ENCODE measurements at places on chromosomes 5 and 9. TPM values are rescaled to one million over a fixed set of nuclear protein-coding genes. Genes with fewer than 3 reads are reported as not detected.
A peak's percentile ranks its signal among the peaks of the same experiment; 100 is the strongest.

DNA sequence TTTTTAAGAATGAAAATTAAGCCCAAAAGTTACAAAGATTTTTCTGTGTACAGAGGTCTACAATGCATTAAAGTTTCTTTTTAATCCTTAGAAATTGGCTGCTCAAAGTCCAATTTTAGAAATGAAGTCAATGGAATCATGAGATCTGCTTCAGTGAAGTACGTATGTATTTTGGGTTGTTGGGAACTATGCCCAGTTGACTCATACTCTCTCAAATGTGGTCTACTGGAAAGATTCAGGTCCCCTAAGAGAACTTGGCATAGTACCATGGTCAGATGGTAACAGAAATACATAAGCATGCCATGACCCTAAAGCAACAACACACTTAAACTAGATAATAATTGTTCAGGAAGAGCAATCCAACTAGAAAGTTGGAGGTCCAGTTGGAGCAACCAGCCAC lies 23.0 kb downstream of the FBLL1 start:
- H3K27ac ChIP-seq, result no peak overlapping the region
- H3K36me3 ChIP-seq, result no peaks in the 10 kb centered on the region
- H3K4me1 ChIP-seq, result no peaks in the 10 kb centered on the region

OGN gene
- total RNA-seq, result 32.5 TPM

GRCh38 chr9:133273819-133274218 lies 1.2 kb downstream of the ABO start:
- H3K27ac ChIP-seq, result no peak overlapping the region
- no peaks in the 10 kb centered on the region for H3K27me3 ChIP-seq
- peak overlapping the region; percentile 56 for H3K4me3 ChIP-seq
- H3K4me1 ChIP-seq, result no peaks in the 10 kb centered on the region
- DNase-seq, result no peak

- no peak overlapping the region for H3K27ac ChIP-seq
- H3K27me3 ChIP-seq, result no peaks in the 10 kb centered on the region
- no peak overlapping the region for H3K4me3 ChIP-seq
- H3K36me3 ChIP-seq, result no peaks in the 10 kb centered on the region
Measured at GRCh38 chr5:72380492-72381274, 60.5 kb downstream of the PTCD2 start.

DNA sequence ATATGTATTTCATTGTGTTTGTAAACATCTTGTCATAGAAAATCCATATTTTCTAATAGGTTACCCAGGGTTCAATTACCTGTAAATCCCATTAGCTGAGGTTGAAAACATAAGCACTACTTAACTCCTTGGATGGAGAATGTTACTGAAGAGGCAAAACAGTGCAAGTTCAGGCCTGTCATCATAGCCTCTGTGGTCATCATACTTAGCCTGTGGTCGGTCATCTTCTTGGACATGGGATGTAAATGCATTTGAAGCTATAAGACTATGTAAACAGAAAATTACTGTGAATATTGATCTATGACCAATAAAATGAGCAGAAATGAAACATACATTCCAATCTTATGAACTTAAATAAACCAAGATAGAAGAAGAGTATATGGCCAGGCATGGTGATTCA lies 164.7 kb downstream of the CHSY3 start:
- no peak for DNase-seq
- no peak overlapping the region for H3K27ac ChIP-seq
- no peaks in the 10 kb centered on the region for H3K27me3 ChIP-seq
- H3K36me3 ChIP-seq, result no peaks in the 10 kb centered on the region
- no peak overlapping the region for H3K4me3 ChIP-seq

RLN1 gene
- total RNA-seq, result not detected

- H3K27ac ChIP-seq, result peak overlapping the region; percentile 91
- no peak for DNase-seq
- H3K36me3 ChIP-seq, result no peaks in the 10 kb centered on the region
- peaks cover 17% of the 10 kb centered on the region for H3K4me1 ChIP-seq
Measured at GRCh38 chr5:52801329-52801728, 13.6 kb downstream of the ITGA1 start.

GRCh38 chr5:171676286-171676944 lies 109.2 kb upstream of the SMIM23 start:
- no peaks in the 10 kb centered on the region for H3K4me1 ChIP-seq
- no peaks in the 10 kb centered on the region for H3K36me3 ChIP-seq
- H3K27me3 ChIP-seq, result no peaks in the 10 kb centered on the region
- H3K27ac ChIP-seq, result no peak overlapping the region

DNA sequence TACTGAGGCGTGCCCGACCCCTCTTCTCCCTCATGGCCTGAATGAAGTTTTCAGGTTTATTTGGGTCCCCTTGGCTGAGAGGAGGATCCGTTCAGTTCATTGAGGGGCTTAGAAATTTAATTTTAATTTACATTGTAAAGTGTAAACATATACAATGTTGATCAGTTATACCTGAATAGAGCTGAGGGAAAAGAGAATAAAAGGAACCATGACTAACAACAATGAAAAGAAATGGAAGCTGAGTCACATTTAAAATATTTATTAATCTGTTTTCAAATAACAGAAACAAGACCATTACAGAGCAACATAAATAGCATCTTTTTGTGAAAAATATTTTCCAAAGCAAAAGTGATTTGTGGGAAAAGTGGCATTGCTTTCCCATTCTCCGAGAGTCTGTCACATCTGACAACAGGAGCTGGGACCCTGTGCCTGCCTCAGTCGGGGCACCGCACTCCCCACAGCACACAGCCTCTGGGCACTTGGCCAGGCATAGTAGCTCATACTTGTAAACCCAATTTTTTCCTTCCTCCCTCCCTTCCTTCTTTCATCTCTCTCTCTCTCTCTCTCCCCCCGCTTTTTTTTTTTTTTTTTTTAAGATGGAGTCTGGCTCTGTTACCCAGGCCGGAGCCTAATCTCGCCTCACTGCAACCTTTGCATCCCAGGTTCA lies 28.7 kb downstream of the PROP1 start:
- H3K27ac ChIP-seq, result no peak overlapping the region
- DNase-seq, result no peak
- no peaks in the 10 kb centered on the region for H3K4me1 ChIP-seq
- H3K36me3 ChIP-seq, result no peaks in the 10 kb centered on the region

DNA sequence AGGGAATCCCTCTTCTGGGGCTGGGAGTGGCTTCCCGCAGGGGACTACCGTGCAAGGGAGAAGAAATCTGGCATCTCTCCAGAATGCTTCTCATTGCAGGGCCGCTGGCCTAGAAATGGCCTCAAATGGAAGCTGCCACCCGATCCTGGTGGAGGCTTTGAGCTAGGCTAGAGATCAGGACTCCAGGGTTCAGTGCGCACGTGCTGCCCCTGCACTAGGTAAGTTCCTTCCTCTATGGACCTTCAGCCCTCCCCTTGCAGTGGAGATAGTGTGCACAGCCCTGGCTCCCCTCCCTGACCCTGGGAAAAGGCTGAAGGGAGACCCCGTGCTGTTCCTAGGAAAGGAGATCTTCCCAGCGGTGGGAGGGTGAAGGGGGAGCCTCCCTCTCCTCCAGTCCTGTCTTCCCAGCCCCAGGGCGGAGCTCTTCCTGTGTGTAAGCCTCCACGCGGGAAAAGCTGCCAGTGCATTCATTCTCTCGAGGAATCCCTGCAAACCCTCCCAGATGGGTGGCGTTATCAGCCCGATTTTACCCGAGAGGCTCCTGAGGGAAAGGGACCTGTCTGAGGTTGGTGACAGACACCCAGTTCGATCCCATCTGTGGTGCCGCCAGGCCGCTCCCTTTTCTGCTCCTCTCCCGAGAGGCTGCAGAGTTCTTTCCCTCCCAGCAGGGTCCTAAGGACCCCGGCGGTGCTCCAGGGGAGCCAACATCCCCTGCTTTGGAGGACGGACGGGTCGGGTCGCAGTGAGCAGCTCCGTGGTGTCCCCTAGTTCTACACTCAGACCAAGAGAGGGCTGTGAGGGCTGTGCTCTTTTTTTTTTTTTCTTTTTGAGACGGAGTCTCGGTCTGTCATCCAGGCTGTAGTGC lies 1.4 kb upstream of the CERCAM start:
- H3K36me3 ChIP-seq, result no peaks in the 10 kb centered on the region
- peaks cover 6% of the 10 kb centered on the region for H3K4me1 ChIP-seq
- H3K27me3 ChIP-seq, result peaks cover 3% of the 10 kb centered on the region
- peak overlapping the region; percentile 94 for H3K4me3 ChIP-seq
- peak overlapping the region; percentile 78 for H3K27ac ChIP-seq

- H3K27ac ChIP-seq, result no peak overlapping the region
- H3K4me3 ChIP-seq, result no peak overlapping the region
- peaks cover 3% of the 10 kb centered on the region for H3K4me1 ChIP-seq
- H3K27me3 ChIP-seq, result no peaks in the 10 kb centered on the region
Measured at GRCh38 chr9:133951265-133951664, 40.9 kb downstream of the VAV2 start.

HSPB3 gene
- not detected for total RNA-seq

- no peaks in the 10 kb centered on the region for H3K4me1 ChIP-seq
- no peak overlapping the region for H3K27ac ChIP-seq
- no peak for DNase-seq
- no peaks in the 10 kb centered on the region for H3K27me3 ChIP-seq
- no peak overlapping the region for H3K4me3 ChIP-seq
- H3K36me3 ChIP-seq, result no peaks in the 10 kb centered on the region
Measured at GRCh38 chr5:145787001-145787400, 48.1 kb downstream of the PRELID2 start.

GRCh38 chr9:16044579-16044881 lies 491.7 kb downstream of the CCDC171 start:
- no peak overlapping the region for H3K27ac ChIP-seq
- no peaks in the 10 kb centered on the region for H3K27me3 ChIP-seq
- H3K36me3 ChIP-seq, result no peaks in the 10 kb centered on the region
- no peak for DNase-seq
- H3K4me1 ChIP-seq, result no peaks in the 10 kb centered on the region

DNA sequence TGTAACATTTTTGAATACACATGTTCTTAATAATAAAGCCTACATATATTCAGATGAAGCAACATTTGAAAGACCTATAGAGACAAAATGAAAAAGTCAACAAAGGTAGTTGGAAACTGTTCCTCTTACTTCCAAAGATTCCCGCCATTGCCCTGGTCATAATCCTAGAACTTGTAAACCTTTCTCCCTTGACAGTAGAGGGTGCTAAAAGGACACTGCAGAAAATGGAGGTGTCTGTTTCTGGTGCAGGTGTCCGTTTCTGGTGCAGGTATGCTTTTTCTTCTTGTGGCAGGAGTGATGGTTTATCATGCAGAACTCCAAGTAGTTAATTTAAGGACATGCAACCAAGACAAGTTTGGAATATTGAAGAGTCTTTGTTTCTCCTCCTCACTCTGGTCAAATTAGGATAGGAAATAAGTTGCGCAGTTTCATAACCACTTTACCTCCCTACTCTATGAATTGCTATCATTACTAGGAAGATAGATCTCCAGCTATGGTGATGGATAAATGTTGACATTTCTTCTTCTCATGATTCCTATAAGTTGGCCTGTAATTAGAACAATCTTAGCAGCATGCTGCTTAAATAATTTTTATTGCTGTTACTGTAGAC lies 56.0 kb upstream of the FAM174A start:
- no peak overlapping the region for H3K27ac ChIP-seq
- DNase-seq, result no peak
- H3K4me3 ChIP-seq, result no peak overlapping the region
- H3K4me1 ChIP-seq, result no peaks in the 10 kb centered on the region
- no peaks in the 10 kb centered on the region for H3K36me3 ChIP-seq

- H3K36me3 ChIP-seq, result no peaks in the 10 kb centered on the region
- H3K27ac ChIP-seq, result peak overlapping the region; percentile 87
- DNase-seq, result peak; percentile 74
- H3K4me3 ChIP-seq, result peak overlapping the region; percentile 20
Measured at GRCh38 chr5:14440582-14441431, 140.8 kb upstream of the OTULINL start.
